ENCODE measurements at places on chromosomes 4 and X.

DNA sequence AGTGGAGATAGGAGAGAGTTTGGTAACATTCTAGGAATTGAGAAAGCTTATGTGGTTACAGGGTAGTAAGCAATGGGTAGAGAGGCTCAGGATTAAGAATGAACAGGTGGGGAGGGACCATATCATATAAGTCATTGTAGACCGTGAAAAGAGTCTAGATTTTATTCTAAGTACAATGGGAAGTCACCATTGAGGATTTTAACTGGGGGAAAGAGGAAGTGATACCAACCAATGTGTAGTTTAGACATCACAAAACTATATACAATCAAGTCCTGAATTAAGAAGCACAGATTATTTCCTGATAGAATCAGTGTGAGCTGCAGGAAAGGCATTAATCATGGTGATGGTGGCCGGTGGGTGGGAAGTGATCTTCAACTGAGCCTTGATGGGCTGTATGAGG is 178.3 kb upstream of the ZIC3 start:
- no peak for DNase-seq

DNA sequence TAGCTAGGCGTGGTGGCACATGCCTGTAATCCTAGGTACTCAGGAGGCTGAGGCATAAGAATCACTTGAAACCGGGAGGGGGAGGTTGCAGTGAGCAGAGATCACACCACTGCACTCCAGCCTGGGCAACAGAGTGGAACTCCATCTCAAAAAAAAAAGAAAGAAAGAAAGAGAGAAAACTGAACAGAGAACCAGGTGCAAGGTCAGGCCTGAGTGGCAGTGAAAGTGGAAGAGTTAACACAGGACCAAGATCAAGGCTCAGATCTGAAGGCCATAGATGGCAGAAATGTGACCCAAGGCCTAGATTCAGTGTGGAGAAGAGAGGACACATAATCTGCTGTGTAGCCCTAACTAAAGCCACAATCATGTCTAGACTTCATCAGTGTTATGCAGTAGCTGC is 4.9 kb upstream of the ZNF630 start:
- no peak for DNase-seq

- DNase-seq, result no peak
These were observed 63.4 kb downstream of the NFKB1 start for GRCh38 chr4:102564399-102565059.

DNA sequence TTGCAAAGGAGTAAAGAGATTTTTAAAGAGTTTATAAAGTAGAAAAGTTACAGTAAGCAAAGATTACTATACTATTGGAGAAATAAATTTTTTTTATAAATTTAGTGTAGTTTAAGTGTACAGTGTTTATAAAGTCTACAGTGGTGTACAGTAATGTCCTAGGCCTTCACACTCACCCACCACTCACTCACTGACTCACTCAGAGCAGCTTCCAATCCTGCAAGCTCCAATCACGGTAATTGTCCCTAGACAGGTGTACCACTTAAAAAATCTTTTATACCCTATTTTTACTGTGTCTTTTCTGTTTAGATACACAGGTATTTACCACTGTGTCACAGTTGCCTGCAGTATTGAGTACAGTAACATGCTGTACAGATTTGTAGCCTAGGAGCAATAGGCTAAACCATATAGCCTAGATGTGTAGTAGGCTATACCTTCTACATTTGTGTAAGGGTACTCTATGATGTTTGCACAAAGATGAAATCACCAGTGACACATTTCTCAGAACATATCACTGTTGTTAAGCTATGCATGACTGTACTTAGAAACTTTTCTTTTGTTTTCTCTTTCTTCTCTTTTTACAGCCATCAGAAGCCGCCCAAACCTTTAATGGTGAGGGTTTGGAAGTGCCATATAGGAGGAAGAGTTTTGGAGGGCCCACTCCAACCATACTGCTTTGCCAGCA is 11.8 kb upstream of the SH3RF1 start:
- DNase-seq, result no peak

DNA sequence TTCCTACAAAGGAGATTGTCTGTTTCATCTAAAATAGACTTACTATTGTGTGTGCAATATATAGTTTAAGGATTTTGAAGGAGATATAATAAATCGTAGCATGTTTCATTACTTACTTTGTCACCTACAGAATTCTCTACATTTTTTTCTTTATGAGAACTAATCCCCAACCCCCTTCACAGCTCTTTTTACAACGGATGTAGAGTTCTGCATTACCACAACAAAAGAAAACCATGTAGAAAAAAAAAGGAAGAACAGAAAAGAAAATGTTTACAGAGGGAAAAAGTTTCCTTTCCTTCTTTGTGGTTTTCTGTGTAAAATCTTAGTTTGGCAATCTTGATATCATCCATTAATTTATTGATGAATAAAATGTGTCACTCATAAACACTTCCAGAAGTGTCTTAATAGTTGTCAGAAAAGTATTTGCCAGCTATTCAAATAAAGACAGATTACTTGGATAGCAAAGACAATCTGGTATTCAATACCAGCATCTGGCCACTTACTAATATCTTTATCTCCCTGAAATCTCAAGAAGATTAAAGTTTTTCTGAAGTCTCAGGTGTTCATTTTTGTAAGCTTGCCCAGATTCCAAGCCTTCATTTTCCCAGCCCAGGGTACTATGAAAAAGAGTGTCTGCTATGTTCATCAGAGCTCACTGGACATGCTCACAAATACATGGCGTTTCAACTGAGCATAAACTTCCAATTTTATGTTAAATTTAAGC is 806.8 kb downstream of the PCDH19 start:
- no peak for DNase-seq

DNA sequence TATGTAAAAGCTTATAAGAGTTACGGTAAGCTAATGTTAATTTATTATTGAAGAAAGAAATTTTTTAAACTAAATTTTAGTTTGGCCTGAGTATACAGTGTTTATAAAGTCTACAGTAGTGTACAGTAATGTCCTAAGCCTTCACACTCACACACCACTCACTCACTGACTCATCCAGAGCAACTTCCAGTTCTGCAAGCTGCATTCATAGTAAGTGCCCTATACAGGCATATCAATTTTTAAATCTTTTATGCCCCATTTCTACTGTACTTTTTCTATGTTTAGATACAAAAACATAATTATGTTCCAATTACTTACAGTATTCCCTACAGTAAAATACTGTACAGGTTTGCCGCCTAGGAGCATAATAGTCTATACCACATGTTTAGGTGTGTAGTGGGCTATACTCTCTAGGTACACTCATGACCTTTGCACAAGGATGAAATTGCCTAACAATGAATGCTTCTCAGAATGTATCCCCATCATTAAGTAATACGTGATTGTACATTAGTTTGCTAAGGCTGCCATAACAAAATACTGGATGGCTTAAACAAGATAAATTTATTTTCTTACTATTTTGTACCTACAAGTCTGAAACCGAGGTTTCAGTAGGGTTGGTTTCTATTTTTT is 333.8 kb upstream of the PCDH7 start:
- DNase-seq, result no peak

GRCh38 chr4:20338841-20339240 is 87.1 kb downstream of the SLIT2 start:
- no peak for DNase-seq

GRCh38 chr4:108637856-108638255 is 12.5 kb upstream of the OSTC start:
- no peak for DNase-seq

DNA sequence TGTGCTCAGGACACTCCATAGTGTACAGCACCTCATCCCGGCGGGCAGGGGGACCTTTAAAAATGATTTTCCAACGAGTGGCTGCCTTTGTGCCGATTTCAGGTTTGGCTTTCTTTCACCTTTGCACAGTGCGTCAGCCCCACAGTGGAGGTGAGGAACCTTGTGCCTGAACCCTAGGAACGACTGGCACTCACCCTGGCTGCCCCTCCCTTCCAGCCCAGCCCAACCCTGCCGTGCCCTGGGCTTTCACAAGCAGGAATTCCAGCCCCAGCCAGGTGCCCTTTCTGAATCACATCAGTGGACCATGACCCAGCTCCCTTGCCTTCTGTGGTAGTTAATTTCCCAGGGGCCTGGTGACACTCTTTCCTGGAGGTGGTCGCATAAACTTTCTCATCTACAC is 1.3 kb downstream of the TMEM164 start:
- DNase-seq, result no peak

GRCh38 chr4:140222171-140222570 is 68.2 kb upstream of the MAML3 start:
- DNase-seq, result no peak

GRCh38 chr4:173490817-173491528 is 39.1 kb downstream of the HAND2 start:
- DNase-seq, result no peak

- DNase-seq, result no peak
These were observed 4.7 kb upstream of the FATE1 start for GRCh38 chrX:151711154-151711553.

- DNase-seq, result no peak
These were observed 6.3 kb upstream of the NKX1-1 start for GRCh38 chr4:1412376-1413203.

DNA sequence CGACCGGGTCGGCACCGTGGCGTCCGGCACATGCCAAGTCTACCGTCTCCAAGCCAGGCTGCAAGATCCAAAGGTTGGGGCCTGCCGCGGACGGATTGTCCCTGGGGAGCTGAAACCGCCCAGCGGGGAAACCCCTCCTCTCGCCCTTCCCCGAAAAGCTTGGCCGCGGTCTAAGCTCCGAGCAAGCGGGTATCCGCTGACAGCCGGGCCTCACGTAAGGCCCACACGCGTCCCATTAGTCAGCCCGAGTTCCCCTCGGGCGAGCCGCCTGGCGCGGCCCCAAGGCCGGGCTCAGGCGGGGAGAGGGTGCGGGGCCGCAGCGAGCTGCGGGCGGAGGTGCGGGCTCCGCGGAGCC is 6.8 kb upstream of the BCOR start:
- DNase-seq, result no peak

DNA sequence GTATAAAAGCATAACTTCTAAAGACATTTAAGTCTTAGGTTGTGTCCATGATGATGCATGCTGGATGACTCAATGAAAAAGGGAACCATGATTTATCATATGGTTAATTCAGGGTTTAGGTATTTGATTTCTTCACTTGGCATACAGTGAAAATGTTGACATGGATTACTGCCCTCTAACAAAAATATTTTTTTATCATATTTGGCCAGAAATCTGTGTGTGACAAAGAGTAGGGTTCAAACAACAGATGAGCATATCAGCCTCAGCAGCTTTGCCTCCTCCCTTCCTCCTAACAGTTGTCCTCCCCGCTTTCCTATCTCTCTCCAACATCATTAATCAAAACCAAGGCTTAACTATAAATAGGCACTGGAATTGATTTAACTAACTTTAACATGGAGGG is 46.3 kb downstream of the ARHGAP6 start:
- DNase-seq, result no peak

- DNase-seq, result no peak
These were observed 30.1 kb downstream of the NEIL3 start for GRCh38 chr4:177339477-177340374.

GRCh38 chr4:41874398-41874797 is 60.8 kb upstream of the TMEM33 start:
- DNase-seq, result no peak

DNA sequence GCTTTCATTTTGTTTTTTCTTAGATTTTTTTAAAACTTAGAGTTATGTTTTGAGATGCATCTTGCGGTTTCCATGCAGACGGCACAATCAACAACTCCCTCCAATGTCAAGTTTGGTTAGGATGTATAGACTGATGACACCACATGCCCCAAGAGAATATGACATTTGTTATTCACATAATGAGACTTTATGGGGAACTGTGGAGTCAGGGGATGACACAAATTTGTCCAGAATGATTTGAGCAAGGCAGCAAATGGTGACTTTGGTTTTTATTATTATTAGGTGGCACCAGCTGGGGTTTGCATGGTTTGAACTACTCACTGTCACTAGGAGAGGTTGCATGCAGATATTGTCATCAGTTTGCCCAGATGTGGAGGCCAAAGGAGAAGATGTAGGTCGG is 461.8 kb upstream of the PRKX start:
- no peak for DNase-seq

DNA sequence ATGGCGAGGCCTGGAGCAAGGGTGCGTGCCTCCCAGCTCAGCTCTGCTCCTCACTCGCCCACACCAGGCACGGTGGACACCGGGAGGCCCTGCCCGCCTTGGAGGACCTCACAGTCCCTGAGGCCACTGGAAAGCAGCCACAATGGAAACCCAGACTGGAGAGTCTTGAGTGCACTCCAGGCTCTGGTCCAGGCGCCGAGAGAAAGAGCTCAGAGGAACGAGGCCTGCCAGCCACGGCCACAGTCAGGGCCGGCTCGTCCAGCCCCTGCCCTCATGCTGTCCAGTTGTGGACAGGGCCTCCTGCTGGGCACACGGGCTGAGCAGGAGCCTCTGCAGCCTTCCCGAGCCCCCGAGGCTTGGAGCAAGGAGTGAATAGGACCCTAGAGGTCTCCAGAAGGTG is 53.3 kb upstream of the GRPEL1 start:
- no peak for DNase-seq

- DNase-seq, result no peak
These were observed 77.0 kb upstream of the C4orf50 start for GRCh38 chr4:6095023-6095752.

- no peak for DNase-seq
These were observed 9.0 kb upstream of the DRP2 start for GRCh38 chrX:101210630-101211029.

GRCh38 chr4:24603343-24603742 is 19.0 kb upstream of the DHX15 start:
- no peak for DNase-seq

- DNase-seq, result no peak
These were observed 1477.0 kb downstream of the PCDH7 start for GRCh38 chr4:32196950-32197688.

- no peak for DNase-seq
These were observed 105.5 kb upstream of the NEIL3 start for GRCh38 chr4:177204126-177204525.

DNA sequence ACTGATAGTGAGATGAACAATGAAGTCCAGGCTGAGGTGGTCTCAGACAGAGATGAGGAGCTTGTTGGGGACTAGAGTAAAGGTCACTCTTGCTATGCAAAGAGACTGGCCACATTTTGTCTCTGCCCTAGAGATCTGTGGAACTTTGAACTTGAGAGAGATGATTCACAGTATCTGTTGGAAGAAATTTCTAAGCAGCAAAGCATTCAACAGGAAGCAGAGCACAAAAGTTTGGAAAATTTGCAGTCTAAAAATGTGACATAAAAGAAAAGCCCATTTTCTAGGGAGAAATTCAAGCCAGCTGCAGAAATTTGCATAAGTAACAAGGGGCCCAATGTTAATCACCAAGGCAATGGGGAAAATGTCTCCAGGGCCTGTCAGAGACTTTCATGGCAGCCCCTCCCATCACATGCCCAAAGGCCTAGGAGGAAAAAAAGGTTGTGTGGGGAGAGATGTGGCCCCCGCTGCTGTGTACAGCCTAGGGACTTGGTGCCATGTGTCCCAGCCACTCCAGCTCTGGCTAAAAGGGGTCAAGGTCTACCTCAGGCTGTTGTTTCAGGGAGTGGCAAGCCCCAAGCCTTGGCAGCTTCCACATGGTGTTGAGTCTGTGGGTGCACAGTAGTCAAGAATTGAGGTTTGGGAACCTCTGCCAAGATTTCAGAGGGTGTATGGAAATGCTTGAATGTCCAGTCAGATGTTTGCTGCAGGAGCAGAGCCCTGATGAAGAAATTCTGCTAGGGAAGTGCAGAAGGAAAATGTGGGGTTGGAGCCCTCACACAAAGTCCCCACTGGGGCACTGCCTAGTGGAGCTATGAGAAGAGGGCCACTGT is 262.8 kb downstream of the DKK2 start:
- DNase-seq, result no peak

- no peak for DNase-seq
These were observed 719 bp upstream of the TCEAL4 start for GRCh38 chrX:103584596-103584995.

GRCh38 chr4:20576861-20577260 is 123.4 kb upstream of the PACRGL start:
- DNase-seq, result no peak

Measured in amygdala (tissue), 56 donors.